A549 treated with CpdA at 1 μM for 4 hours (cell line): ENCODE measurements at places on chromosomes 5 and 9. TPM values are rescaled to one million over a fixed set of nuclear protein-coding genes. Genes with fewer than 3 reads are reported as not detected.

Gene SLC6A19
- 0.02 TPM in 1 of 5 replicates, not detected in the others for total RNA-seq

Gene NFIB
- 7.6 to 10.8 TPM (median 9.9 TPM) in 5 replicates for total RNA-seq

Gene COL23A1
- not detected in 5 replicates for total RNA-seq

Gene PLPPR1
- not detected in 5 replicates for total RNA-seq

Gene GDF9
- 0.17 to 0.56 TPM (median 0.24 TPM) in 5 replicates for total RNA-seq

Gene TIMD4
- 0.91 to 1.9 TPM (median 1.6 TPM) in 5 replicates for total RNA-seq

Gene TAF11L10
- total RNA-seq, result not detected in 5 replicates

Gene TRIO
- 95.1 to 115 TPM (median 98.1 TPM) in 5 replicates for total RNA-seq

Gene SPATA31A3
- not detected in 5 replicates for total RNA-seq

Gene CCL27
- 0.23 to 0.66 TPM (median 0.32 TPM) in 3 of 5 replicates, not detected in the others for total RNA-seq

Gene SYK
- total RNA-seq, result 0.05 to 0.09 TPM in 2 of 5 replicates, not detected in the others

Gene SPINK1
- total RNA-seq, result 0.57 to 1.9 TPM (median 0.92 TPM) in 4 of 5 replicates, not detected in the other

Gene MUSK
- not detected in 5 replicates for total RNA-seq

Gene TRIM36
- total RNA-seq, result 1.5 to 1.7 TPM (median 1.7 TPM) in 5 replicates

Gene CRHBP
- total RNA-seq, result 0.06 to 0.33 TPM (median 0.21 TPM) in 5 replicates

Gene PRRX2
- total RNA-seq, result 2.8 to 7.2 TPM (median 6.5 TPM) in 5 replicates

Gene OSTF1
- 14.4 to 19.3 TPM (median 15.3 TPM) in 5 replicates for total RNA-seq

Gene CERCAM
- 31.8 to 43.4 TPM (median 33.7 TPM) in 5 replicates for total RNA-seq

Gene CARTPT
- not detected in 5 replicates for total RNA-seq

Gene PIP5KL1
- total RNA-seq, result 1.5 to 2.6 TPM (median 1.8 TPM) in 5 replicates

Gene UIMC1
- 39.5 to 50.5 TPM (median 43.6 TPM) in 5 replicates for total RNA-seq

Gene ABO
- not detected in 5 replicates for total RNA-seq

Gene CSF1R
- total RNA-seq, result 0.07 to 0.23 TPM (median 0.15 TPM) in 4 of 5 replicates, not detected in the other

Gene CCL28
- total RNA-seq, result 0.14 to 0.29 TPM (median 0.20 TPM) in 5 replicates

Gene C9orf153
- 0.27 to 0.37 TPM (median 0.27 TPM) in 3 of 5 replicates, not detected in the others for total RNA-seq

Gene RORB
- total RNA-seq, result not detected in 5 replicates

Gene ISCA1
- 44.5 to 50.1 TPM (median 44.8 TPM) in 5 replicates for total RNA-seq

Gene SOX30
- total RNA-seq, result 0.05 to 0.07 TPM in 2 of 5 replicates, not detected in the others

Gene ADGRD2
- total RNA-seq, result 0.03 TPM in 1 of 5 replicates, not detected in the others

Gene FAM151B
- 1.5 to 3.7 TPM (median 1.7 TPM) in 5 replicates for total RNA-seq

Gene DELE1
- total RNA-seq, result 43.0 to 58.2 TPM (median 56.9 TPM) in 5 replicates
